ENCODE measurements at places on chromosomes 16 and 17.

DNA sequence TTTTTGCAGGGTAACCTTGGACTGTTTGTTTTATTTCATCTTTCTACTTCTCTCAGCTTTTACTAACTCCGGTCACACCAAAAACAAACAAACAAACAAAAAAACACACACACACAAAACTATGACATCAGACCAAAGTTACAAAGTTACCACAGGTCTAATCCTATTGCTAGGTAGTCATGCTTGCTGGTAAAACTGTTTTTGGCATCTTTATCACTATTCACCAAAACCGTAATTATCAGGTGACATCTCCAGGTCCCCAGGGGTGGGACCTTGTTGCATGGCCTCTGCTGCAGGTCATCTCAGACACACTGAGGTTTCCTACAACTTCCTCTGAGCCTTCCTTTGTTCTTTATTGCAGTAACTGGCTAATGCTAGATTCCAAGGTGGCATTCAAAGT, 162.3 kb downstream of the ABCA8 start:
- no peak for DNase-seq

DNA sequence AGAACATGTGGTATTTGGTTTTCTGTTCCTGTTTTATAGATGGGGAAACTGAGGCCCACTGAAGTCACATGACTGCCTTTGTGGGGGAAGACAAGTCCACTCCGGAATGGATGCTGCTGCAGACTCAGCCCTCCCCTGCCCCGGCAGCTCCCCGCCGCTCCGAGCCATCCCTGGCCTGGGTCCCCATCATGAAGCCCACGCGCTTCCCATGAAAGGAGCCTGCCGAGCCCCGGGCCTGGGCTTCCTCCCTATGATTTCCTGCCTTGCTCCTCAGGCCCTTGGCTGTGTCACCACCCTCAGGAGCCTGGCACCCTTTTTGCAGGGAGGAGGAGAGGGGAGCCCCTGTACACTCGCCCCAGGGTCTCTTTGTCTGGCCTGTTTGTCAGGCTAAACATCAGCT, 125.3 kb upstream of the FOXF1 start:
- no peak for DNase-seq

GRCh38 chr16:55754056-55754455, 78.8 kb downstream of the CES1 start:
- DNase-seq = no peak

DNA sequence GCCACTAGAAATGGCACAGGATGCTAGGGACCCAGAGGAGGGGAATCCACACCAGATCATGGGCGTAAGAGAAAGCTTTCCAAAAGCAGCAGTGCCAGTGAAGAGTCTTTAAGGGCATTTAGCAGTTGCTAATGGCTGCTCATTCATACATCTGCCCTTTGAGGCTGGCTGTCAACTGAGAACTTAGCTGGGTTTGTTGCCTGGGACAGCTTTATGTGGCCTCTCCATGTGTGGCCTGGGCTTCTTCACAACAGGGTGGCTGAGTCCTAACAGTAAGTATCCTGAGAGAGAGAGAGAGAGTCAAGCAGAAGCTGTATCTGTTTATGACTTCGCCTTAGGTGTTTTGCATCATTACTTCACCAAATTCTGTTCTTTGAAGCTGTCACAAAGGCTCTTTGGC, 286.1 kb upstream of the KCNJ16 start:
- no peak for DNase-seq

DNA sequence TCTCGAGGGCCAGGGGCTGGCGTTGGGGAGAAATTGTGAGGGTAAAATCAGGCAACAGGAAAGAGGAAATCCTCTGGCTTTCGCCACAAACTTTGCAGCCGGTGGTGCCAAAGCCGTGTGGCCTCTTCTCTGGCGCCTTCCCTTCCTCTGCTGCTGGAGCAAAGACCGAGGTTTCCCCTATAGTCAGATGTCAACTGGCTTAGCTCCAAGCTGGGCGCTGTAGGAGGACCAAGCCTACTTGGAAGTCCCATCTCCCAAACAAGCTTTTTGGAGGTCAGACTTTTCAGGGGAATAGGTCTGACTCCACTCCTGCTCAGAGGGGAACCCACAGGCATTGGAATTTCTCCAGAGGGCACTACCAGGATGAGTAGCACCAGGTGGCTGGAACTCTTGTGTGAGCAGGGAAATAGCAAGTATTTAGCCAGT, 5.0 kb downstream of the IGFBP4 start:
- no peak for DNase-seq

Measured in activated gamma-delta T cell (primary cell).